ENCODE measurements at places on chromosomes 3 and 15.
A peak's percentile ranks its signal among the peaks of the same experiment; 100 is the strongest.

DNA sequence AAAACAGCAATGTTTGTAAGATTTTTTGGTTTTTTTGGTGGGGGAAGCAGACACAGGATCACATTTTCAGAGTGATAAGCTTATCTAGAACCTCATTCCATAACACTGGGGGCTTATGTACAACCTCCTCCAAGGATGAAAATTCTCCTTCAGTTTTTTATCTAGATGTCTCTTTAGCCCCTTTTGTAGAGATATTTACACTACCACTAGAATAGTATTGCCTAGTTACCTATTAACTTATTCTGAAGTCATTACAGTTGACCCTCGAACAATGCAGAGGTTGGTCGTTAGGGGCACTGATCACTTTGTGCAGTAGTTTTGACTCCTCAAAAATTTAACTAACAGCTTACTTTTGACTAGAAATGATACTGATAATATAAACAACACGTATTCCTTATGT lies 32.8 kb downstream of the IFT57 start:
- DNase-seq = no peak

- DNase-seq = no peak
These were observed 202.1 kb upstream of the DPH6 start for GRCh38 chr15:35748105-35748504.

DNA sequence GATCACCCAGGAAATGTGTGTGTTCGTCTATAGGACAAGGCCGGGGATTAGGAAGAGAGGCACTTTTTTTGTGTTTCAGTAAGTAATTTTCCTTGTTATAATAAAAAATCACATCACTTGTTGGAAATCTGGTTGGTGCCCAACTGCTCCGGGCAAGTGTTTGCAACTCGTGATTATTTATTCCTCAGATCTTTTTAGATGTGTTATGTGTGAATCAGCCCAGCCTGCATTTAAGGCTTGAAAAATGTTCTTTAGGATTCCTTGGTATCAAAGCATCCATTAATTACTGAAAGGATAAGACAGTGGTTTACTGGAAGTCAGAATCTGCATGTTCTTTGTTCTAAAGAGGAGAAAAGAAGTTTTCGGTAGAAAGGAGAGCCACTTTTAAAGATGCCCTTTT lies 345.6 kb downstream of the FEZF2 start:
- no peak for DNase-seq

- peak; percentile 70 for DNase-seq
These were observed 124.6 kb upstream of the KCNAB1 start for GRCh38 chr3:155995525-155996370.
